ENCODE measurements at places on chromosomes 5 and 9.

DNA sequence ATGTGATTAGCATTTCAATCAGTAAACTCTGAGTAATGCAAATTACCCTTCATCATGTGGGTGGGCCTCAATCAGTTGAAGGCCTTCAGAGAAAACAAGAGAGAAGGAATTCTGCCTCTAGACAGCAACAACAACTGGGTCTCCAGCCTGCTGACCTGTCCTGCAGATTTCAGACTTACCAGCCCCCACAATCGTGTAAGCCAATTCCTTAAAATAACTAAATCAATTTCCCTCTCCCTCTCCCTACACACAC lies 41.7 kb upstream of the FBXW11 start:
- DNase-seq: no peak

- DNase-seq: no peak
Measured at GRCh38 chr9:82784589-82784988, 278.4 kb downstream of the RASEF start.

- no peak for DNase-seq
Measured at GRCh38 chr5:151086905-151087360, 6.1 kb upstream of the TNIP1 start.

DNA sequence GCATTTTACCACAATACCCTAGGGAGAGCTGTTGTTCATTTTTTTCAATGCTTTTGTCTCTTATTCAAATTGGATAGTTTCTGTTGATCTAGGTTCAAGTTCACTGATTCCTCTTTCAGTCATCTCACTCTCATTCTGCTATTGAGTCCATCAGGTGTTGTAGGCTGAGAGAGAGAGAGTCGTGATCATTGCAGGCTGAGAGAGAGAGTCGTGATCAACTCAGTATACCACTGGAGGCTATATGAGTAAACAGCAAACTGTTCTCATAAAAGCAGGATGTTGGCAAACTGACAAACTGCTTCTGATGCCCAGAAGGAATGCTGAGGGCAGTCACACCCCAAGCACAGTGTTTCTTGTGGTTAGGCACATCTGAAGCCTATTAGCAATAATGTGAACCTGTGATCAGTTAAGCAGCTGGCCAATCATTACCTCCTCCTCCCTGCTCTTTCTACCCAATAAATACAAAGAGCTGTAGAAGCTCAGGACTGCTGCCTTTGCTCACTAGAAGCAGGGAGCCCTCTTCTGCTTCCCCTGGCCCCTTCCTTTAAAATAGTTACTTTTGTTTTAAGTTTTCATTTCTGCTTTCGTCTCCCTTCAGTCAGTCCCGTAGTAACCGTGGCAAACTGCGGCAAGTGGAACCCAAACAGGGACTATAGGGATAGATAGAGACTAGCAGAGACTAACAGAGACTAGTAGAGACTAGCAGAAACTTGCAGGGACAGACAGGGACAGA lies 476.1 kb upstream of the ACO1 start:
- no peak for DNase-seq

DNA sequence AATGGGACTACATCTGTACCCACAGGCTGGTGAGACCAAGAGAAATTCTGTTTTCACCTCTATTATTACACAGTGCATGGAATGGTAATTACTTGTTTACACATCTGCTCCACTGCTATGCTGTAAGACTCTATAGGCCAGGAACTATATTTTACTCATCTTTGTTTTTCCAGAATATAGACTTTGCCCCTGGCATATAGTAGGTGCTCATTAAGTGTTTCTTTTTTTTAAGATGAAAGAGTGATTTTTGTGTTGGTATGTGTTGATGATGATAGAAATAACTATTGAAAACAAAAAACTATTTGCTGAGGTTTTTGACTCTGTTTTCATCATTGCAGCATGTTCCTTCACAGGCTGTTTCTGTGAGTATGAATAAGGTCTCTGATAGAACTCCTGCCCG lies 294.7 kb downstream of the CSNK1G3 start:
- no peak for DNase-seq

GRCh38 chr9:129746092-129746777 lies 6.6 kb downstream of the PTGES start:
- DNase-seq: no peak

GRCh38 chr9:12699529-12699928 lies 6.3 kb downstream of the TYRP1 start:
- DNase-seq: no peak

- no peak for DNase-seq
Measured at GRCh38 chr5:83199126-83199525, 121.8 kb downstream of the XRCC4 start.

- DNase-seq: no peak
Measured at GRCh38 chr5:145110834-145111233, 724.3 kb downstream of the PRELID2 start.

- no peak for DNase-seq
Measured at GRCh38 chr9:131402073-131402472, 8.2 kb downstream of the PRRC2B start.

DNA sequence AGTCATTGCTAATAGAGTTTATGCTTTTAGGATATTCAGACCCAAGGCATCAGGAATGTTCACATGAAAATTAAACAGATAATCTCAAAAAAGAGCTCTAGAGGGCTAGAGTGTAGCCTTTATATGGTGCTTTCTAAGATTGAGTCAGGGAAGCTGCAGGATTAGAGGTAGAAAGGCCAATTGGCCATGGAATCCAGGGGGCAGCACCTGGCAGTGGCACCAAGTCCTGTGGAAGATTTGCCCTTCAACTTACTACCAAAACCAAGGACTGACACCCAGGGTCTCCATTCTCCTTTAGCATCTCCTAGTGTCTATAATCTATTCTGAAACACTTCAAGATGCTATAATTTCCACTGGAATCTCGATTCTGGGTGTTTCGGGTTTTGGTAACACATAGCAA lies 112.4 kb downstream of the ACER2 start:
- DNase-seq: no peak

GRCh38 chr9:137077758-137078693 lies 709 bp downstream of the UAP1L1 start:
- DNase-seq: no peak

All from cerebellar nuclear complex (tissue), 1 donor.